Skin of body (tissue), 3 donors: ENCODE measurements at places on chromosomes 1 and 21.

DNA sequence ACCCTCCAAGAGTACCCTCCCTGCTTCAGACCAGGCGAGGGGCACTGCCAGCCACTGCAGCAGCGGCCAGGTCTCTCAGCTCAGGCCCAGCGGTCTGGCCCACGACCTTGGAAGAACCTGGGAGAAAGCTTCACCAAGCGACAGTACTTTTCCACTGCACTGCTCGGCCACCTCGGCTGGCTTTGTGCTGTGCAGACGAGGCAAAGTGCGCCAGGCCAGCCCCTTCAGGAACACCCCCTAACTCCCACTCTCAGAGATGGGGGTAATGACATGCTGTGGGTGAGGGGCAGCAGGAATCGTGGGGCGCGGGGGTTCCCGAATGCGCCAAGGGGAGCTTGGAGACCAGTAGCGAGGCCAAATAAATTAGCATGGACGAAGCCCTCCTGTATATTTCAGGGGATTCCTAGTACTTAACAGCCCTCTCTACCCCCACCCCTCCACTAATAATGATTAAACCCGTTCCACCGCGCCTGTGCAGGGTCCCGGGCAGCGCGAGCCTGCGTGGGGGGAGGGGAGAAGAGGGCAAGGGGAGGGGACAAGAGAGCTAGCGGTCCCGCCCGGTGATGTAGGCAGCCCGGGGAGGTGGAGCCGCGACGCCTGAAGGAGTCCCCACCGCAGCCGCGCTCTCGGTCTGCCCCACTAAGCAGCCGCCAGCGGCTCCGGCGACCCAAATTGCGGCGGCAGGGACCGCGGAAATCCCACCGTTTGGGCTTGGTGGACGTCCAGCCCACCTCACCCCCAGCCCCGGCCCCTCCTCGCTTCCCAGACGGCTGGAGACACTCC, at the start of gene FAM43B:
Gene FAM43B, plus strand, starts transcription at position 629 of the 783 bp plus-strand sequence. CDS start 401 bp downstream, outside the sequence.
- DNase-seq, result peak; percentile 72

DNA sequence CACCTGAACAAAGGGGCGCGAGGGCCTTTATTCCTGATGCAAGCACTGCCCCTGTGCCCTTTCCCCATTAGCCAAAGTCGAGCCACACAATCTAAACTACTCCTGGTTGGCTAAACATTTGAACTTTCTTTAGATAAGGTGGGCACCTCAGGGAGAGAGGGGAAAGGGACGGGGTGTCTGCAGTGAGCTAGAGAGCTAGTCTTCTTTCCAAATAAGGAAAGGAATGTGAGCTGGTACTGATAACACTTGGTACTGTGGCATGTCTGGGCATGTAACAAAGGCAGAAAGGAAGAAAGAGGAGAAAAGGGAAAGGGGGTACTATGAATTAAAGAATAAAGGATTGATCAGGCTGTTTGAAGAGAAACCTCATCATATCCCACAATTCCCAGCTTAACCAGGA, 62.8 kb downstream of the OVGP1 start:
- DNase-seq, result no peak

DNA sequence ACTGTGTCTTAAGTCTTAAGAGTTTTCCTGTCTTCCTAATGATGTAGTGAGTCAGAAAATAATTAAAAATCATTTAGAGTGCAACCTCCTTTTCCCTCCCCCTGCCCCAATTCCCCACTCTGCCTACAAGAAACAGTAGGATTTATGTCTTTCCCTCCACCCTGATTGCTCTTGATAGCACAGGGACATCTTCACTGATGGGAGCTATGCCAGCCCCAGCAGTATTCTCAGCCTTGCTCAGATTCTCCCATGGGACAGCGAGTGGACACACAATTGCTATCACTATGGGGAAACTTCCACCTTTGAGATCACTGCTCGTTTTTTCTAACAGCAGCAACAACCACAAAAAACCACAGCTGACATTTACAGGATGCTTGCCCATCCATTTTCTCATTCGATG, 216.6 kb upstream of the PLXNA2 start:
- DNase-seq, result no peak

GRCh38 chr1:79554688-79555087, 548.2 kb upstream of the ADGRL4 start:
- DNase-seq, result no peak

GRCh38 chr1:231180034-231180433, 18.2 kb downstream of the TRIM67 start:
- no peak for DNase-seq

- no peak for DNase-seq
Measured at GRCh38 chr1:116128664-116129063, 17.5 kb downstream of the MAB21L3 start.

DNA sequence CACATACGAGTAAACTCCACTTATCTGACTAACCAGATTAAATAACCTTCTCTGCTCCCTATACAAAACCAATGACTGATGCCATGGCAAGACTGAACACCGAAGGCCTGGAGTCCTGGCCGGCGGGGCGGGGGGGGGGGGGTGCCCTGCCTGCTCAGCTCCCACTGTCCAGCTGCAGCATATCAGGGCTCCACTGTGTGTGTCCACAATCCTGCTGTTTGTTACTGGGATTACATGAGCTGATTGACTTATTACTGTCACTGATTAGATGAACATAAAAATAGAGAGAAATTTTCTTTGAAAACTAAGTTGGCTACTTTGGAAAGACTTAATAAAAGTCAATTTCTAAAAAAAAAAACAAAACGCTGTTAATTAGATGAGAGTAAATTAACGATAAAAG, 24.9 kb downstream of the TMEM63A start:
- DNase-seq, result no peak

- DNase-seq, result no peak
Measured at GRCh38 chr1:190759807-190760206, 282.1 kb upstream of the BRINP3 start.

DNA sequence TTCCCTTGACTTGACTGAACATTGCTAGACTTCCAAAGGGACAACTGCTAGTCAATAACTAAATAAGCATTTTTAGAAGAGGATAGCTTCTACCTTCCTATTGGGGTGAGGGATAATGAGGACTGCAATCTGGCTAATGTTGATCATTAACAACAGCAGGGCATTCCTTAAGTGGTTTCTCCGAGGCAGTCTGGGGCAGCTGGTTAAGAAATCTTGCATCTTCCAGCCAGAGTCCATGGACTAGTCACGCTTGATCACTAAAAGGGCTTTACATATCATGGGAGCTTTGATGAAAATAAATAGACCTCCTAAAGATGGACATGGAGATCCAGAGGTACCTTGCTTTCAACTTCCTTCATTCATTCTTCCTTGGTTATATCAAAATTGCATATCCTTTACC, 329.4 kb upstream of the ESRRG start:
- DNase-seq, result no peak
